ENCODE measurements at places on chromosomes 6 and 20.

GRCh38 chr6:168120390-168121302 lies 41.6 kb upstream of the FRMD1 start:
- peak; percentile 9 for DNase-seq

- no peak for DNase-seq
These were observed 861 bp upstream of the HLA-A start for GRCh38 chr6:29941471-29941870.

DNA sequence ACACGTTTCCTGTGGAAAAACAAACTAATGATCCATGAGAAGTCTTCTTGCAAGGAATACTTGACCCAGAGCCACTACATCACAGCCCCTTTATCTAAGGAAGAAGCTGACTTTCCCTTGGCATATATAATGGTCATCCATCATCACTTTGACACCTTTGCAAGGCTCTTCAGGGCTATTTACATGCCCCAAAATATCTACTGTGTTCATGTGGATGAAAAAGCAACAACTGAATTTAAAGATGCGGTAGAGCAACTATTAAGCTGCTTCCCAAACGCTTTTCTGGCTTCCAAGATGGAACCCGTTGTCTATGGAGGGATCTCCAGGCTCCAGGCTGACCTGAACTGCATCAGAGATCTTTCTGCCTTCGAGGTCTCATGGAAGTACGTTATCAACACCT lies 35.4 kb downstream of the GCNT2 start:
- no peak for DNase-seq

- no peak for DNase-seq
These were observed 904 bp downstream of the MDFI start for GRCh38 chr6:41638935-41639808.

- peak; percentile 79 for DNase-seq
These were observed 26.8 kb downstream of the ERGIC3 start for GRCh38 chr20:35568645-35569044.

DNA sequence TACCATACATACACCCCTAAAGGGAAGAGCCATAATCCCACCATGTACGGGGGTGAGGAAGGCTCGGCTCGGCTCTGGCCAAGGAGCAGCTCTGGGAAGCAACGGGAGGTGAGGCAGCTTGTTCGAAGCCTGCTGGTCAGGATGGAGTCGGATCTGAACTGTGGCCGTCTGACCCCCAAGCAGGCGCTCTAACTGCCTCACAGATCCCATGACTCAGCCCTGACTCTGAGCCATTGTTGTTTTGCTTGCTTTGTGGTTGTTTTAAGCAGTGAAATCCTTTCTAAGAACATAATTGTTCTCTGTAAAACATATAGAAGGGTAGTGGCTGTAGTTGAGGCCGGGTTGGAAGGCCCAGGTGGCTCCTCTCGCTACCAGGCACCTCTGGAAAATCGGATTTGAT lies 10.9 kb downstream of the C6orf132 start:
- no peak for DNase-seq

GRCh38 chr20:42701948-42702347 lies 487.8 kb downstream of the PTPRT start:
- no peak for DNase-seq

- DNase-seq, result no peak
These were observed 21.9 kb upstream of the TAF8 start for GRCh38 chr6:42028234-42029061.

DNA sequence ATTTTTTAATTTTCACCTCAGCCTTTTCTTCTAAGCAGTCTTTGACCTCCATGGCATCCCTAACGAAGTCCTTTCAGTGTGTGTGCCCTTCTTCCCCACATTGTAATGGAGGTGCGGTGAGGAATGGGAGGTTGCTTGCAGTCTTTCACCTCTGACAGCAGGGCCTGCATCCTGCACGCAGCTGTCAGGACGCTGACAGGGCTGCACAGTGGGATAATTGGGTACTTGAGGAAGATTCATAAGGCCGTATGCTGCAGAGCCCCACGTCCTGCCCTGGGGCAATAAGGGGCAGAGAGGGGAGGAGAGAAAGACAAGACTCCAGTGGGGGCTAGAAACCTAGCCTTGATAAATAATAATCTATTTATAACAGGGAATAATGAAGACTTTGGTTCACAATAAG lies 184.7 kb downstream of the SAMD5 start:
- DNase-seq, result no peak

GRCh38 chr6:22295145-22295544 lies 1.7 kb downstream of the PRL start:
- DNase-seq, result no peak

- no peak for DNase-seq
These were observed 25.2 kb downstream of the TCF15 start for GRCh38 chr20:584971-585301.

DNA sequence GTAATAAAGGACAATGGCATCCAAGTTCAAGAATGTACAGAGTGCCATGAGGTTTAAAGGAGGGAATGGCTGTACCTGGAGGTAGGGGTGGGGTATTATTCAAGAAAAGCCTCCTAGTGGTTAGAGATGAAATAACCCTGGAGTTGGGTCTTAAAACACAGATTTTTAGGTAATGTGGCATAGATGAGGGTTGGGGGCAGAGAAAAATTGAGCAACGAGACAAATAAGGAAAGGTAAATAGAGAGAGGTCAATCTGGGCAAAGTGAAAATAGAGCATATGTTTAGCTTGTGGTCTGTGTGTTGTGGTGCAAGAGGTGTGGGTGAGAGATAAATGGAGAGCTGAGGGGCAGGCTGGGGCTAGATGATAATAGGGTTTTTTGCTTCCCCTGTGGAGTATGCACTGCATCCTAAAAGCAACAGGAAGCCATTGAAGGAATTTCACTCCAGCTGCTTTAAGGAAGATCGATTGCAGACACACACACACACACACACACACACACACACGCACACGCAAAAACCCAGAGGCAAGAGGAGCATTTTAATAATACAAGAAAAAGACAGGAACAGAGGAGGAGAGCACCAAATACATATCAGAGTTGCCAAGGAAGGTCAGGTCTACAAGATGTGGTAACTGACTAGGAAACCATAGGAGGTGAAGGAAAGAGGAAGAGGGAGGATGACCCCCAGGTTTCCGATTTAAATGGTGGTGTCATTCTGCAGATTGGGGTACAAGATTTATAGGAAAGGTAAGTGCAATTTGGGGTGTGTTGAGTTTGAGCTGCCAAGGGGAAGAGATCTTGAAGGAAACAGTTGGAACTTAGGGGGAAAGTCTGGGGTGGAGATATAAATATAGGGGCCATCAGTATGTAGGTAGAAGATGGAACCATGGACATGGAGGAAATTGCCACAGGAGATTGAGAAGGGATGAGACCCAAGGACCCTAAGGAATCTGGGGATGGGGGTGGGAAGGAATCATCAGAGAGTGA lies 31.3 kb upstream of the ADGRF1 start:
- peak; percentile 41 for DNase-seq

GRCh38 chr20:62165762-62166399 lies 16.9 kb upstream of the MTG2 start:
- no peak for DNase-seq

DNA sequence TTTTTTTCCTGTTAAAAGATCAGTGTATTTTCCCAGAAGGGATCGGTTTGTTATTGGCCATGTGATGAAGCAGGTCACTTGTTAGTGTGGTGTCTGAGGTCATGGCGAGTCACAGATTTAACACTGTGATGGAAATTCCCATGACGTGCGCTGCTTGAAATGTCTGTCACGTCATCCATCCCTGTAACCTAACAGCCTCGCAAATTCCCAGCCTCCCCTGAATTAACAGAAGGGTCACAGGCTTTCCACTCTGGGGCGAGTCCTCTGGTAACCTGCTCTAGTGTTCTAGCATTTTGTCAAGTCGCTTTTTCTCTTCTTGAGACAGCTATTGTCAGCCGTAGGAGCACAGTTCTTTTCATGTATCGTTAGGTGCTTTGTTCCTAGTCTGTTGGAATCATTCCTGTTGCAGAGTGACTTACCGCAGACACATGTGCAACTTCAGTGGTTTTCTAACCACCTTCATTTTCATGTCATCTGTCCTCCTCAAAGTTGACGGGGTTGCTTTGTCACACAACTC lies 137.2 kb downstream of the MAP3K4 start:
- DNase-seq, result no peak

DNA sequence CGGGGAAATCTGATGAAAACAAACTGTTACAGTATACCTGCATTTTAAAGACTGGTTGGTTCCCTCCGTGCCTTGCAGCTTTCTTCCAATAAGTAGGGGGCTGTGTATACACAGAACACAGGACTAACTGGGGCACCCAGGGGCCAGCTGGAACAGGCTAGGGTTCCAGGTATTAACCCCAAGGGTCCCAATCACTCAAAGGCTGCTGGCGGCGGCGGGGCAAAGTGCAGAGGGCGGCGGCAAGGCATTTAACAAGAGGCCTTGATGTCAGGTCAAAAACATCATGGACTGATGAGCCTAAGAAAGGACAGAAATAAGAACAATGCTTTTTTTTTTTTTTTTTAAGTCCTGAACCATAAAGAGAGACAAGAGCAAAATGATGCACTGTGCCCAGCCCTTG lies 2.5 kb downstream of the PMEPA1 start:
- DNase-seq, result no peak

GRCh38 chr20:53245574-53245973 lies 273.4 kb downstream of the TSHZ2 start:
- DNase-seq, result no peak

- DNase-seq, result peak; percentile 45
These were observed 135.3 kb downstream of the CDH4 start for GRCh38 chr20:61387204-61387953.

GRCh38 chr6:113102761-113103160 lies 754.4 kb upstream of the MARCKS start:
- DNase-seq, result no peak

DNA sequence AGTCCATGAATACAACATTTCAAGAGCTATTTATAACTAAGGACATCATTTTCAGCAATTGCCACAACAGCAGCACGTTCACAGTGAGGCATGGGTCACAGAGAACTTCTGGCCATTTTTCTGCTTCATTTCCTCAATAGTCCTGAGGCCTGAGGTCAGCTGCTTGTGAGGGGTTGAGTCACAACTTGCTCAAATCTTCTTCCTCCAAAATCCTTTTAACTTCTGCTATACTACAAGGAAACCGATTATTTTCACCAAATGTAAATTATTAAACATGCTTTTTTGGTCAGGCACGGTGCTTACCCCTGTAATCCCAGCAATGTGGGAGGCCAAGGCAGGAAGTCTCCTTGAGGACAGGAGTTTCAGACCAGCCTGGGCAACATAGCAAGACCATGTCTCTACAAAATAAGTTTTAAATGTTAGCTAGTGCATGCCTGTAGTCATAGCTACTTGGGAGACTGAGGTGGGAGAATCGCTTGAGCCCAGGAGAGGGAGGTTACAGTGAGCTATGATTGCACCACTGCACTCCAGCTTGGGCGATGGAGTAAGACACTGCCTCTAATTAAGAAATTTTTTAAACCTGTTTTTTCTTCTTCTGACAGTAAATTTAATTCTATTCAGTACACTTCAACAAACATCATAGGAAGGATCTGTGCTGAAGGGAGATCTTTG lies 11.1 kb upstream of the SLC16A10 start:
- DNase-seq, result no peak

DNA sequence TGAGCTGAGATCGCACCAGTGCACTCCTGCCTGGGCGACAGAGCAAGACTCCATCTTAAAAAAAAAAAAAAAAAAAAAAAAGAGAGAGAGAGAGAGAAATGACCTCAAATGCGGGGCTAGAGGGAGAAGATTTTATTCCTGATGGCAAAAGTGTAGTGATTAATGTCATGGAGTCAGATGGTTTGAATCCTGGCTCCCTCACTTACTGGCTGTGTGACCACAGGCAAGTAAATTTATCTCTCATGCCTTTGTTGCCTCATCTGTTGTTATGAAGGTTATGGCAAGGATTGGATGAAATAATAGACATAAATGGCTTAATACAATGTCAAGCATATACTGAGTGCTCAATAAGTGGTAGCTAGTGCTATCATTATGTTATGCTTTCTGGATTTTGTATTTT lies 29.3 kb downstream of the RIN2 start:
- DNase-seq, result no peak

GRCh38 chr6:16001158-16001557 lies 127.7 kb upstream of the MYLIP start:
- DNase-seq, result no peak

- no peak for DNase-seq
These were observed 10.4 kb downstream of the OR2B2 start for GRCh38 chr6:27901801-27902200.

- DNase-seq, result no peak
These were observed 6.9 kb downstream of the MANBAL start for GRCh38 chr20:37296371-37296770.

GRCh38 chr6:166275714-166276166 lies 32.5 kb downstream of the PRR18 start:
- peak; percentile 68 for DNase-seq

DNA sequence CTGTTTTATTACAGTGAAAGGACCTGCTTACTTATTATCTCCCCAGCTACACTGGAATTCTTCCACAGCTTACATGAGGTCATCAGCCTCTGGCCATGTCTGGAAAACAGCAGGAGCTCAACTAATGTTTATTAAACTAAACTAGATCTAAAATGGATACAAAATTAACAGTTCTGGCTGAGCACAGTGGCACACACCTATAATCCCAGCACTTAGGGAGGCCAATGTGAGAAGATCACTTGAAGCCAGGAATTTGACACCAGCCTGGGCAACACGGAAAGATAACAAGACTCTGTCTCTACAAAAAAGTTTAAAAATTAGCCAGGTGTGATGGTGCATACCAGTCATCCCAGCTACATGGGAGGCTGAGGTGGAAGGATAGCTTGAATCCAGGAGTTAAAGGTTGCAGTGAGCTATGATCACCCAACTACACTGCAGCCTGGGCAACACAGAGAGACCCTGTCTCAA lies 220.8 kb upstream of the MARCKS start:
- no peak for DNase-seq

DNA sequence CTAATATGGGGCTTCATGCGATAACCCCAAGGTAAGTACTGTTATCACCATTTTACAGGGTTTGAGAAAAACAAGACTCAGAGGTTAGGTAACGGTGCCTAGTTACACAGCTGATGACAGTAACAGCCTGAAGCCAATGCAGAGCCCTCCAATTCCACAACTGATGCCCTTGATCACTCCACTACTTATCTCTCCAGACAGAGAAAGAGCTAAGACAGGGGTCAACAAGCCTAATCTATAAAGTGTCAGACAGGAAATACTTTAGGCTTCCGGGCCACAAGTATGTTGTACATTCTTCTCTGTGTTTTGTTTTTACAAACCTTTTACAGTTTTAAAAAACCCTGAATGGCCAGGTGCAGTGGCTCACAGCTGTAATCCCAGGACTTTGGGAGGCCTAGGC lies 50.9 kb downstream of the MAP7 start:
- DNase-seq, result no peak

- peak; percentile 83 for DNase-seq
These were observed 14.3 kb downstream of the ID4 start for GRCh38 chr6:19851241-19852089.

DNA sequence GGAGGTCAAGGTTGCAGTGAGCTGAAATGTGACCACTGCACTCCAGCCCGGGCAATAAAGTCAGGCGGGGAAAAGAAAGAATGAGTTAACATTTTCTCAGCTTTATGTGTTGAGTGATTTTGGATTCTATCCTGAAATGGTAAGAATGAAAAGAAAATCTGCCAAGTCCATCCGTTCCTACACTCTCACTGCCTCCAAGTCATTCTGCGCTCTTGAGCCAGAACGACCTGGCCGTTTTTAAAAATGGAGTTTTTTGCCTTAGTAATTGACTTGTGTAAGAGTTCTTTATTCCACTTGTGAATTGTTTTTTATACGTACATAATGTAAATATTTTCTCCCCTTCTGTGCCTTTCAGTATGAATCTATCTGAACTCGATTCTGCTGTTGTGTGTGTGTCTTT lies 28.7 kb downstream of the DNAJC5 start:
- peak; percentile 2 for DNase-seq
